ENCODE measurements at places on chromosomes 1 and 21. TPM values are rescaled to one million over a fixed set of nuclear protein-coding genes. Genes with fewer than 3 reads are reported as not detected.

VCAM1 gene
- total RNA-seq, result not detected

CD164L2 gene
- not detected for total RNA-seq

ELAVL4 gene
- total RNA-seq, result not detected

NOTCH2 gene
- total RNA-seq, result 65.2 TPM

HAO2 gene
- not detected for total RNA-seq

PTCH2 gene
- 1.6 TPM for total RNA-seq

PROX1 gene
- not detected for total RNA-seq

PPIAL4G gene
- 3.0 TPM for total RNA-seq

BSND gene
- not detected for total RNA-seq

NBPF26 gene
- 57.0 TPM for total RNA-seq

NR5A2 gene
- total RNA-seq, result not detected

THBS3 gene
- total RNA-seq, result 36.8 TPM

PYHIN1 gene
- total RNA-seq, result 10.9 TPM

ZNF326 gene
- 26.5 TPM for total RNA-seq

CFAP57 gene
- total RNA-seq, result not detected

NRIP1 gene
- 45.9 TPM for total RNA-seq

DNM3 gene
- total RNA-seq, result 1.6 TPM

TTLL7 gene
- not detected for total RNA-seq

RGS8 gene
- total RNA-seq, result not detected

SASS6 gene
- 6.7 TPM for total RNA-seq

MTMR11 gene
- total RNA-seq, result 1.5 TPM

NBPF8 gene
- total RNA-seq, result 53.2 TPM

GABRD gene
- total RNA-seq, result not detected

TIE1 gene
- total RNA-seq, result not detected

PLPP3 gene
- not detected for total RNA-seq

KRTAP19-3 gene
- total RNA-seq, result not detected

CYP4Z1 gene
- total RNA-seq, result not detected

PLA2G4A gene
- total RNA-seq, result 0.13 TPM

FAM163A gene
- total RNA-seq, result not detected

CA14 gene
- total RNA-seq, result not detected

MTF2 gene
- total RNA-seq, result 43.7 TPM

FAM151A gene
- not detected for total RNA-seq
